ENCODE measurements at places on chromosomes 11 and 22.

DNA sequence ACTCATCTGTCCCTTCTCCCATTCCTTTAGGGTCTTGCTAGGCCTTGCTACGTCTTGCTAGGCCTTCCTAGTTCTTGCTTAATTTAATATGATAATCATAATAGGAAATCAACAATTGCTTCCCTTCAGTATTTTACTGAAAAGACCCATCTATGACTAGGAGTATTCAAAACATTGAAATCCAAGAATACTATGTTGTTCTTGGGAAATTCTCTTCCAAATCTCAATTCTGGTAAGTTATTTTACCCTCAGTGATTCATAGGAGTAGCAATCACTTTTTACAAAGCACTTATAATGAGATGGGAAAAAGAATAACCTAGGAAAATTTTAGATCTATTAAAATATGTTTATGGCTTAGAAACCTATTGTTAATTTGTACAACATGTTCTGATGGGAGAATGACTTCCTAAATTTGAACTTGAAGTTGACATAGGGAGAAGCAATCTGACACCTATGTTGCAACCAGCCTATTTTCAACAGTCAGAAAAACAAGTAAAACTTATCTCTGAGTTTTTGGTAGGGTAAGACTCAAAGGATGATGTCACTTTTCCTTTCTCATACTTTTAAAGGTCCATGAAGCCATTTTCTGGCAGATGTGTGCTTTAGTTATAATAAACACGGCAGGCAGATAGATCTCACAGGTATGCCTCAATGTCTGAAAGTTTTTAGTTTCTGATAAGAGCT, 29.5 kb upstream of the HIPK3 start:
- no peak for DNase-seq

DNA sequence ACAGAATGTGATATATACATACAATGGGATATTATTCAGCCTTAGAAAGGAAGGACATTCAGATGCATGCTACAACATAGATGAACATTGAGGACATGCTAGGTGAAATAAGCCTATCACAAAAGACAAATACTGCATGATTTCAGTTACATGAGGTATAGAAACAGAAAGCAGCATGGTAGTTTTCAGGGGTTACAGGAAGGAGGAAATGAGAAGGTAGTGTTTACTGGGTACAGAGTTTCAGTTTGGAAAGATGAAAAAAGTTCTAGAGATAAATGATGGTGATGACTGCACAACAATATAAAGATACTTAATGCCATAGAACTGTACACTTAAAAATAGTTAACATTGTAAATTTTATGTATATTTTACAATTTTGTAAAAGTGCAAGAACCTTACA, 266.7 kb upstream of the C11orf87 start:
- DNase-seq: no peak

DNA sequence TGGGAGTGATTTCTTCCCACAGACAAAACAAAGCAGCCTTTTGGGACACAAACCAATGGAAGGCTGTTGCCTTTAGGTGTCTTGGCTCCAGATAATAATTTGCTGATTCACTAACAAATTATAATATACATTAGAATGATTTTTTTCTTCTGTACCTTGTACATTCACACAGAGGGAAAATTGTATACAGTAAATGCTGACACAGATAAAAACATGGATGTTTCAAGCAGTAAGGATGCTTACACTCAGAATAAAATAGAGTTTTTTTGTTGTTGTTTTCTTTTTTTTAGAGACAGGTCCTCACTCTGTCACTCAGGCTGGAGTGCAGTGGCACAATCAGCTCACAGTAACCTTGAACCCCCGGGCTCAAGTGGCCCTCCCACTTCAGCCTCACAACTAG, 109.2 kb upstream of the TRPC6 start:
- no peak for DNase-seq

GRCh38 chr22:44438481-44439131, 59.4 kb downstream of the RTL6 start:
- DNase-seq: no peak

- DNase-seq: no peak
Measured at GRCh38 chr22:37019309-37020191, at the start of the genes MPST and TST. Gene MPST, plus strand, starts transcription at chr22:37019742. Its CDS starts 95 bp downstream, at chr22:37019837. Gene TST, minus strand, starts transcription at chr22:37019447. Its CDS starts 715 bp downstream, at chr22:37018732.

GRCh38 chr11:96112192-96113128, 188.6 kb upstream of the MTMR2 start:
- DNase-seq: no peak

DNA sequence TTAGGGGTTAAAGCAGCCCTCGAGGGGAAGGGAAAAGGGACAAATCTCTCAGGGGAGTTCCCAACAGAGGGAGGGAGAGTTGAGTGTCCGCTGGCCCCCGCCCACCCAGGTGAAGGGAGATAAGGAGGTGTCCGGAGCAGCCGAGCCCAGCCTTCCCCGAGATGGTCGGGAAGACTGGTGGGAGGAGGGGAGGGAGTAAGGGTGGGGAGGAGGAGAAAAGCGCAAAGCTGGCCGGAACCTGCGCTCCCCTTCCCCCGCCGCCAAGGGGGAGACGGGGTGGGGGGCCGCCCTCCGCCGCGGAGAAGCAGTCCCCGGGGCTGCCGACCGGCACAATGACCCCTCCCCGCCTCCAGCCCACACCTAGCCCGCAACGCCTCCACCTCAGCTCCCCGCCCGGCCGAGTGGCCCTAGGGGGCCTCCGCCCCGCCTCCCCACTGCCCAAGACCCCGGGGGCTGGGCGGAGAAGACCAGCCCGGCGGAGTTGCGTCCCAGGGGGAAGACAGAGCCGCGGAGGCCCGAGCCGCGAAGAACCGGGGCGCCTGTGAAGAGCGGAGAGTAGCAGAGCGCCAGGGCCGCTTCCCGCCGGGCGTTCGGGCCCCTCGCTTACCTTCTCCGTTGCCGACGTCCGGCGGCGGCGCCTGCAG, 479 bp downstream of the RSF1 start:
- no peak for DNase-seq

- no peak for DNase-seq
Measured at GRCh38 chr11:65915101-65915820, 3.6 kb downstream of the C11orf68 start.

DNA sequence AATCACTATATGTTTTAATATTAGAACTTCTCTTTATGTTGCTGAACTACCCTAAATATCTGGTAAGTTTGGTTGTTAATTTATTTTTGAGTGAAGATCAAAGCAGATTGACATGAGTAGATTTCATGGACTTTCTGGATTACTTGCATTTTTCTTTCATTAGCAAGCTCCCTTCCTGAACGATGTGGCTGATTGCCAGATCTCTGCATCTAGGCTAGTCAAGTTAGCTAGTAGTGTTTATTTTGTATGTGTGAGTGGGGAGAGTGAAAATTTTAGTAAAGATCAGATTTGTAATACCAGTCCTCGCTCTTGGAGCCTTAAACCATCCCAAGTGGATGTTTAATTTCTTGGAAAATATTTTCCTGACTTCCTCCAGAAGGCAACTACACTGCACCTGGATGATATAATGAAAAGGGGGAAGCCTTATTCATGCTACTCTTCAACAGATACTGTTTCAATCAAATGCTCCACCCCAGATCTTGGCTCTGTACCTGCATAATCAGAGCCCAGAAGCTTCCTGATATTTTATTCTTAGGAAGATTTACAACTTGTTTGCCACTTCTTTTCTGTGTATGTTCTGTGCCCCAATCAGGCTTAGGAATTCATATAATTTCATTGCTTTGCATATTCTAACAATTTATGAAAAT, 143.2 kb upstream of the GRIA4 start:
- DNase-seq: no peak

GRCh38 chr11:57426439-57426928, 437 bp downstream of the SLC43A3 start:
- DNase-seq: no peak

DNA sequence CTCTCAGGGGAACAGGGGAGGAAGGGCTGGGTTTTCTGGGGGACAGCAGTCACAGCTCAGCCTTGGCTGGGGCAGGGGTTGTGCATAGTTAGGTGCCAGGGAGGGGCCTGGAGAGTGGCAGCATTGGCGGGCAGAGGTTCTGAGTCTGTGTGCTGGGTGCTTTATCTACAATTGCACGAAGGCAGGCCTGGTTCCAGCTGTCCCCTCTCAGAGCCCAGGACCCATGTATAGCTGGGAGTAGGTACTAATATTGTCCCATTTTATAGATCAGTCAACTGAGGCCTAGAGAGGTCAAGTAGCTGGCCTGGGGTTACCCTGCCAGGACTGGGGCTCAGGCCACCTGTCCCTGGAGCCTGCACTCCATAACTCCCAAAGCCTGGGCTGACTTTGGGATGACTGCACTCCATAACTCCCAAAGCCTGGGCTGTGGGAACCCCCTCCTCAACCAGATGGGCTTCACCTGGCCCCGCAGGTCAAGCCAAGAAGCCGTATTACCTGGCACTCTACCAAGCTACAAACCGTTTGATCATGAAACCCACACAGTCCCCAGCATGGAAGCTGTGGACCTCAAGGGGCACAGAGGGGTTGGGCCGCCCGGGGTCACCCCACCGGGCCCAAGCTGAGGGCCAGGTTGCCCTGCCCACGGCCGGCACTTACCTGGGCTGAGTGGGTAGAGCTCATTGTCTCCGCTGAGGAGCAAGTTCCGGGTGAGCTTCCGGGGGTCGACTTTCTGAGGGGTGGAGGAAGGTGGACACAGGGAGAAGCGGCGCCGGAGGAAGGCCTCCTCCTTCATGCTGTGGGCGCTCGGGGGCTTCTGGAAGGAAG, 36.5 kb downstream of the OSBPL5 start:
- no peak for DNase-seq

DNA sequence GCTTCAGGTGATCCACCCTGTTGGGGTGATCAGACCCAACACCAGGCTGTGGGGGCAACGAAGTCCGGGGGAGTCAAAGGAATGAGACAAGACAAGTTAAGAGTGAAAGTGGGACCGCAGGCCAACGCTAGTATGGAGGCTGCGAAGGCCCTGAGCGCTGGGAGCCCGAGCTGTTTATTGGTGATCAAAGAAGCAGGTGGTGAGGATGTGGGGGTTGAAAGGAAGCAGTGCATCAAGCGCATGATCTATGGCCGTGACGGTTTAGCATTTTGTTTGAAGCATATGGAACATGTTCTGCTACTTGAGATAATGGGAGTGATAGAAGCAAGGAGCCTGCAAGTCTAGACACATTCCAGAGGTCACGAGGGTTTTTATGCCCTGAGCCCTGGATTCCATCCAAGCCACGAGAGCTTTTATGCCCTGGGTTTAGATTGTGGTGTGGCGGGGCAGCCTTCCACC, 49.5 kb downstream of the MCHR1 start:
- DNase-seq: peak; percentile 78

- no peak for DNase-seq
Measured at GRCh38 chr11:5605849-5606248, 9.4 kb downstream of the TRIM6 start.

Data from NCI-H187 treated with DMSO at 0.1 percent for 48 hours (cell line).